AG04450 (cell line): ENCODE measurements at places on chromosomes 6 and 20.

DNA sequence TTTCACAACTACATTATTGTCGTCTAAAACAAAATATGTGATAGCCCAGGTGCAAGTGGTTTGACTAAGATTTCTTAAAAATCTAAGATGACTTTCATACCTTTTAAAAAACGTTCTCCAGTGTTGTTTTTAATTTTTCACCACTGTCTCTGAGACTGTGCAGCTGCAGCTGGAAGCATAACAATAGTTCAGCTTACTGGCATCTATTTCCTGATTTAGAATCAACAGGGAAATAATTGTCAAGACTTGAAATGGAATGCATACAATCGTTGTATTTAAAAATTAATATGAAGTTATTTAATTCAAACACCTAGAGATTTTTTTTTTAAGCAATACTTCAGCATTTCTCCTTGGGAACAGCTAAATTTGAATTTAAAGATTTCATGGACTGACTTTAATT lies 982.0 kb upstream of the EPHA7 start:
- no peak for DNase-seq

DNA sequence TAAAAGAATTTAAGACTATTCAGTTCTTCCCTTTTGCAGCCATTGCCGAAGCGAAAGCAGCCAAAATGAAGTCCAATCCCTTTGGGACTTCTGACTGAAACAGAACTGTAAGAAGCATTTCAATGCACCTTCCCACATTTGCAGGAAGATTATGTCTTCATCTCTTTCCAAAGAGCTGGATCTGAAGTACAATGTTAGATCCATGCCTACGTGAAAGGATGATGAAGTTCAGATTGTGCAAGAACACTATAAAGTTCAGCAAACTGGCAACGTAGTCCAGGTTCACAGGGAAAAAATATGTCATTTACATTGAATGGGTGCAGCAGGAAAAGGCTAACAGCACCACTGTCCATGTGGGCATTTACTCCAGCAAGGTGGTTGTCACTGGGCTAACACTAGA lies 6.0 kb upstream of the FILIP1 start:
- no peak for DNase-seq

GRCh38 chr6:52517502-52518278 lies 59.2 kb downstream of the TRAM2 start:
- peak; percentile 89 for DNase-seq

DNA sequence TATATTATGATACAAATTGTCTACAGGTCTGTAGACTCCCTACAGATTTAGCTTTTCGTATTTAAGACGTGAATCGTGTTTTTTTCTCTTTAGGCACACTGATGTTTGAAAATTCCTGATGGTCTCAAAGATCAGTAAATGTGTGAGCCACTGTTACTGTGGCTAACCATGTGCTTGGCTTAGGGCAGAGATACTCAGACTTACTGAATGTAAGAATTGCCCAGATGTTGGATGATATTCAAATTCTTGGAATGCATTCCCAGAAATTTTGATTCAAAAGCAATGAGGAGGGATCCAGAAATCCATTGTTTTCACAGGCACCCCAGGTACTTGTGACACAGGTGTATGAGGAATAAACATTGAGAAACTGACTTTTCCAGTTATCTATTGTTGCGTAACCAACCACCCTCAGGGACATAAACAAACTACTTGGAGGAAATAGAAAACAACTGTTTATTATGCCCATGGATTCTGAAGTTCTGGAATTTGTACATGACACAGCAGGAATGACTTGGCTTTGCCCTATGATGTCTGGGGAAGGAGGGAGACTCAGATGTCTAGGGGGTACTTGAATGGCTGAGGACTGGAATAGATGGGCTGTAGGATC lies 339.6 kb upstream of the CITED2 start:
- no peak for DNase-seq

DNA sequence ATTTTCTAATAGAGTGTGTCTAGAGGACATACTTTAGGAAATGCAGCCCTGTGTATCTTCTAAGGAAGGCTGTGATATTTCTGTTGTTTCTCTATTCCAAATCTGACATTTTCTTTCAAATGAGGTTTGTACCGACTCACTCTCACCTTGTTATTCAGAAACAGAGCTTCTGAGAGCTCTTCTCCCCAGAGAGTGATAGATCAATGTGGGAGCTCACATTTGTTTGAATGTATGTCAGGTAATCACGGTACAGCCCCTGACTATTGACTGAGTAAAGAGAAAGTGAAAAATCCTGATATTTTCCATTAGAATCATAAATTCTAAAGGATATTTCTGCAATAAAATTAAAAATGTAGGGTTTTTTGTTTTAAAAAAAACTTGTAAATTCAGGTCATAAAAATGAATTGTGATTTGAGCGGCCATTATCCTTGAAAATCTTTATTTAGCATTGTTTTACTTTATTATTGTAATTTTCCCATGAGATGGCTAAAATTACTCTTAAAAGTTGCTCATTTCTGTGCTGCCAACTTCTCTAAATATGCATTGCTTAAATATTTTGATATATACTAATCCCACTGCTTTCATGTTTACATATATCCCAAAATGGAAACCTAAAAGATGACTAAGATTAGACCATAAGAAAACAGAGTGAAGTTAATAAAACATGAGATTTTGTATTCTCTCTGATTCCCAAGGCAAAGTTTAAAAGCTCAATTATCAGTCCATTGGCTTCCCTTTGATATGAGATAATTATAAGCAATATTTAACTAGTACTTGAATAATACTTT lies 1226.8 kb upstream of the CITED2 start:
- DNase-seq, result no peak
